AML-193 (cell line): ENCODE measurements at places on chromosomes 5 and 9.
A peak's percentile ranks its signal among the peaks of the same experiment; 100 is the strongest.

- DNase-seq: no peak
Observed at GRCh38 chr9:78297672-78297961, 692 bp downstream of the PSAT1 start.

DNA sequence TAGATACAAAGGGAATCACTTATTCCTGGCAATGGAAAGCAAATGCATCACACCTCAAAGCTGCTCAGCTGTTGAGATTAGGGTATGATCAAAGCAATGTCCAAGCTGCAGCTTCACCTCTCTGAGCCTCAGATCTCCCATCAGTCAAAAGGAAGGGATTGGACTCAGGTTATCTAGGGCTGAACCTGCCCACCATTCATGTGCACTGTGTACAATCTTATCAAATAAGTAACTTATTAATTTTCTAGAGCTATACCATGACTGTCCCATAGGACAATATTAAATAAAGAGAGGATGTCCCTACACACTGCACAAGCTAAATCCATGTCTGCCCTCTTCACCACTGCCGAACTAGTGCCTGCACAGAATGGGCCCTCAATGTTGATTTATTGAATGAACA lies 127.0 kb downstream of the HSD17B3 start:
- DNase-seq: no peak

DNA sequence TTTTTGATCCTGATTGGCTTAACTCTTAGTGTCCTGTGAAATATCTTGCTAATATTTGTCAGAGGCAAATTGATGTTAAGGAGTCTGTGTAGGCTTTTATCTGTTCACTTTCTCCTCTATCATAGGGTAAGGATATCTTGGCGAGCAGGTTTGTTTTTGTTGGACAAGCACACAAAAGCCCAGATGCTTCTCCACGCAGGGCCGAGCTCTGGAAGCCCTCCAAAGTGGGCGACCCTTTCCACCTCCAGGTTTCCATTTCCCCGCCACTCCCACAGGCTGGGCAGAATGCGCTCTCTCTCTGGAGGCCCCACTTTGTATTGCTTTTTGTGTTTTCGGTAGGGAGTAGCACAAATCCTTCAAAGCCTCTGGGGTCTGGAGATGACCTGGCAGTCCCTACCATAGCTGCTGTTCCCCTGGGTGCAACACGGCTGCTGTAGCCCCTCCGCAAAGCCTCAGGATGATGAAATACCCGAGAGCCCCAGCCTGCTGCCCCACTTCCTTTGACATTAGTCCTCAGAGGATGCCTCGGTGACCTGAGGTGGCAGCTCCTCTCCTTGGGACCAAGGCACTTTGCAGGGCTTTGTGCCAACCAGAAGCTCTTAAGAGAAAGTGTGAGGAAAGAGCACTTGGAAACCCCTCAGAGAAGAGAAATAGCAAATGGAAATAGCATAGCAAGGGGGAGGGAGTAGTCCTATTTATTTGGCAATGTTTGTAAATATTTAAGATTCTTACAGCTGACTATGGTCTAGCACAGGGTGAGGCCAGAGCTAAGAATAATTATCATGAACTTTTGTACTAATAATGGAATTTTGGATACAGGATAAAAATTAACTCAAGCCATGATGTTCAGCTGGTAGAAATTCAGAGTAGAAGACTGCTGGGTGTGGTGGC lies 122.8 kb downstream of the ARHGEF28 start:
- no peak for DNase-seq

- no peak for DNase-seq
Observed at GRCh38 chr5:102760815-102761214, 5.7 kb downstream of the PAM start.

- DNase-seq: no peak
Observed at GRCh38 chr9:31848505-31849285, 535.7 kb upstream of the ACO1 start.

DNA sequence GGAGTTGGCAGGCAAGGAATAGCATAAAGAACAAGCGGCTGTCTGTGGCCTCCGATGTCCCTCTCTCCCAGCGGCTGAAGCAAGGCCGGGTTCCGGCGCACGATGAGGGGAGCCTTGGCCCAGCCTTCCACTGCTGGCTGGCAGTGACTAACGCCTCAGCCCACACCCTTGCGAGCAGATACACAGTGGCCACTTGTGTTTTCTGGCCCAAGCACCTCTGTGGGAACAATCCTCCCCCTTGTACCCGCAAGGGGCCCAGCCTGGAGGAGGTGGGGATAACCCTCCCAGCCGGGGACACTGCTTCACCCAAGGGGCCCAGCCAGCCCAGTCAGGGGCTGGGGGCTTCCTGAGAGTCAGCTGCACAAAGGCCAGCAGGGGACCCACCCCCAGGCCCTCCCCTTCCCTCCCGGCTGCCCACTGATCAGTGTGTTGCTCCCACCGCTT lies 23.2 kb downstream of the STK10 start:
- no peak for DNase-seq

- DNase-seq: no peak
Observed at GRCh38 chr5:130708754-130709153, 456.3 kb downstream of the HINT1 start.

- no peak for DNase-seq
Observed at GRCh38 chr9:113978725-113979342, 99.3 kb downstream of the AMBP start.

DNA sequence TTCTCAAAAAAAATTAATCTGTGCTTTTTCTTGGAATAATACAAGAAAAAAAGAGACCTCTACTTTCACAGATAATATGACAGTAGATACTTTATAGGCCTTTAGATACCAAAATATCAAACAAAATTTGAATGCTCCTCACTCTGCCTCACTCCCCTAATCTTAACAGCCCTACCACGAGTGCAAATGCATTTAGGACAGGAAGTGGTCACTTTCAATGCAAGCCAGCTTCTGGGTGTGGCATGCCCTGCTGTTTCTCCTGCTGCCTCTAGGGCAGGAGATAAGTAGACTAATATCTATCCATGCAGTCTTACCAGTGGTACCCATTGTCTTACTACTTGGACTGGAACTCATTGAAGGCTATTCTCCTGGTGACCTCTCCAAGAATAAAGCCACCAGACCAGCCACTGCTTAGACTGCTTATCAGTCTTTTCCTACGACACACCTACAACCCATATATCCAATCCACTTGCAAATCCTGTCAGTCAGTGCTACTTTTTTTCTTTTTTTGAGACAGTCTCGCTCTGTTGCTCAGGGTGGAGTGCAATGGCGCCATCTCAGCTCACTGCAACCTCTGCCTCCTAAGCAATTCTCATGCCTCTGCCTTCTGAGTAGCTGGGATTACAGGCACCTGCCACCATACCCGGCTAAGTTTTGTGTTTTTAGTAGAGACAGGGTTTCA lies 23.0 kb downstream of the FRRS1L start:
- DNase-seq: peak; percentile 62

GRCh38 chr5:11780641-11781345 lies 123.5 kb downstream of the CTNND2 start:
- no peak for DNase-seq

- DNase-seq: no peak
Observed at GRCh38 chr5:100803397-100803796, 99.7 kb downstream of the ST8SIA4 start.

DNA sequence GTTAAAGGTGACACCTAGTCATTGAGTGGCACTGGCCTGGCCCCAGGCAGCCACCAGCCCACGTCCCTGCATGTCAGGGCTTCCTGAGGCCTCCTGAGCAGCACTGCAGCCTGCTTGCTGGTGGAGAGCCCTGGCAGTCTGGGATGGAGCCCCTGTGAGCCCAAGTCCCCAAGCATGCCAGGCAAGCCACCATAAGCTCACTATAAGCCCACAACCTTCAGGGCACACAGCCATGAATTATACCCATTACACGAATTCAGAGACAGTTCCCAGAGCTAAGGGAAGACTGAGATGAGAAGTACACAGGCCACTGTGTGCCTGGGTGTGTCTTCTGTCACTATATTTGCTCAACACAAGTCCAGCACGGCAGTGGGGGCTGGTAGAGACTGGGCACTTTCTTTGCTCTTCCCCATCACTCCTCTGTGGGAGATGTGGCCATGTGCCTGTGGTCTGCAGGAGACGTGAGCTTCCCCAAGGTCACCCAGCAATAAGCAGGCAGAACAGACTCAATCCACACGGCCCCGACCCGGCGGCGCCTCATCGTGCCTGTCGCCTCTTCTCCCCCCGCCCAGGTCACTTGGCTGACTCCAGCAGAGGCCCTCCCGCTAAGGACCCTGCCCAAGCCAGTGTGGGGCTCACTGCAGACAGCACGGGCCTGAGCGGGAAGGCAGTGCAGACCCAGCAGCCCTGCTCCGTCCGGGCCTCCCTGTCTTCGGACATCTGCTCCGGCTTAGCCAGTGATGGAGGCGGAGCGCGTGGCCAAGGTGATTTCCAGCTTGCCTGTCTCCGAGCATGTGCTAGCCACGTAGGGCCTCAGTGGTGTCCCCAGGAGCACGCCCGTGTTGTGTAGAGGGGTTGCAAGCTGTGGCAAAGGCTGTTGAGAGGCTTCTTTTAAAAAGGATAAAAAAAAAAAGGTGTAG lies 114.8 kb downstream of the WNK2 start:
- DNase-seq: no peak

DNA sequence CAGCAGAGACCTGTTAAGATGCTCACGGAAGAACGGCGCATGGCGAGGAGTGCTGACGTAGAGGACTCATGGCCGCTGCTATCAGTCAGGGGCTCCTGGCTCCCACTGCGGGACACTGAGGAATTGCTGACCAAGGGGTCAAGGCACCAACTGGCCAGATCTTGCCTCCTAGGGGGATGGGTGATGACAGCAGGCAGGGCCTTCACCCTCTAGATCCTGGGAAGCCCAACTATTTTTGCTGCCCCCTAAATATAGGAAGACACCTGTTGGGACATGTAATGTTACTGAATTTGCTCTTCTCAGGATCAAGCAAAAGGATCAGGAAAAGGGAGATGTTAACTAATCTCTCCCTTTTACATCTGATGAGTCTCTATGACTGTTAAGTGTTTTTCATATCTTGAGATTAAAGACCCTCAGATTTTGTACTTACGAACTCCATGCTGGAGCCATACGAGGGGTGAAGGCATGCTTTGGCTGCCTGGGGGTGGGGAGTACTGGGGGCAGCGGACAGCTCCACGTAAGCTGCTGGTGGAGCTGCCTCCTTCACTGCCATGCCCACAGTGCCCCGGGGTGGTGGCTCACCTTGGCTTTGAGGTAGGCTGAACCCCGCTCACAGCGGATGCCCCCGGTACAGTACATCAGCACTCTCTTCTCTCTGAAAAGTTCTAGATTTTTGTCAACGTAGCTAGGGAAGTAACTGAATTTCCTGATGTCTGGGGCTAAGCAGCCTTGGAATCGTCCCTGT lies 28.1 kb downstream of the TSTD2 start:
- DNase-seq: no peak

GRCh38 chr9:125150349-125151245 lies 7.3 kb upstream of the SCAI start:
- no peak for DNase-seq

- no peak for DNase-seq
Observed at GRCh38 chr9:135522137-135522877, 1.1 kb downstream of the LCN1 start.
